ENCODE measurements at places on chromosomes 5 and 9. TPM values are rescaled to one million over a fixed set of nuclear protein-coding genes. Genes with fewer than 3 reads are reported as not detected.

The TUSC1 gene
- total RNA-seq, result 7.4 TPM

The HTR4 gene
- total RNA-seq, result not detected

The MOCS2 gene
- total RNA-seq, result 47.8 TPM

The SLC6A18 gene
- not detected for total RNA-seq

The PRDM9 gene
- total RNA-seq, result not detected

The PLCXD3 gene
- total RNA-seq, result 20.9 TPM

The SLC34A1 gene
- total RNA-seq, result not detected

The PCDHGA7 gene
- 3.6 TPM for total RNA-seq

The CEL gene
- total RNA-seq, result 0.36 TPM

The ABCA1 gene
- 75.3 TPM for total RNA-seq

The OMD gene
- total RNA-seq, result 9.1 TPM

The TRPM3 gene
- 3.9 TPM for total RNA-seq

The ANKRD18A gene
- total RNA-seq, result not detected

The IFNA5 gene
- not detected for total RNA-seq

Measured in cardiac atrium fibroblast (primary cell).